ENCODE measurements at places on chromosomes 6 and 20.
A peak's percentile ranks its signal among the peaks of the same experiment; 100 is the strongest.

GRCh38 chr6:6590530-6590929 is 2.0 kb downstream of the LY86 start:
- DNase-seq, result no peak

DNA sequence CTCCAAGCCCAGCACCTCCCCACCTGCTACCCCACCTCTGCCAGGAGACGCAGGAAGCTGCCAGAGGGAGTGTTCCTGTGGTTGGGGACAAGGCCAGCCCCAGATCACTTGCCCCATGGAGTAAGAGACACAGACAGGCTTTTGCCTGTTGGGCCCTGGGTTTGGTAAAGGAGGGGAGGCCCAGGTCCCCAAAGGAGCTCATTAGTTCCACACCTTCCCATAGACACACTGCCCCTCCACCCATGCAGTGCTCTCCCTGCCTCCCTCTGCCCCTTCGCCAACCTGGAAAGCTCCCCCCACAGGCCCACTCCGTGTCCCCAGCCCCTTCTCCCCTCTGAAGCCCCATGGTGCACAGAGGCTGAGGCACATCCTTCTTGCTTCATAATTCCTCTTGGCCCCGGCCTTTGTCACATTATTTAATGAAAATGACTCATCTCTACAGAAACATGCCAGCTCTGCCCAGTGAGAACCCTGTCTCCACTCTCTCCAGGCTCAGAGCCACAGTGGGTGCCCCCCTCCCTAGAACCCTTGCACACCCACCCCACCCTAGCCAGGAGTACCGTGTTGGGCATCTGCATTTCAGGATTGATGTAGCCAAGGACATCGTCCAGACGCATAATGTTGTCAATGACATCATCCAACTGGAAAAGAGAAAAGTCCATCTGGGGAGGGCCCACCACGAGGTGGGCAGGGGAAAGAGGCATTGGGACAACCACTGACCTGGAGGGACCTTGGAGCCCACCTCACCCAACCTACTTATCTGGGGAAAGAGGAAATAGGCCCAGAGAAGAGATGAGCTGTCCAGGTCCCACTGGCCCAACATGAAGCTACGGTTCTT is 46.0 kb downstream of the TFEB start:
- no peak for DNase-seq

- no peak for DNase-seq
Observed at GRCh38 chr6:107062691-107063090, 34.7 kb downstream of the MTRES1 start.

- DNase-seq, result peak; percentile 76
Observed at GRCh38 chr6:149723771-149724417, 6.0 kb upstream of the LATS1 start.

GRCh38 chr6:129181001-129181400 is 298.1 kb downstream of the LAMA2 start:
- no peak for DNase-seq

DNA sequence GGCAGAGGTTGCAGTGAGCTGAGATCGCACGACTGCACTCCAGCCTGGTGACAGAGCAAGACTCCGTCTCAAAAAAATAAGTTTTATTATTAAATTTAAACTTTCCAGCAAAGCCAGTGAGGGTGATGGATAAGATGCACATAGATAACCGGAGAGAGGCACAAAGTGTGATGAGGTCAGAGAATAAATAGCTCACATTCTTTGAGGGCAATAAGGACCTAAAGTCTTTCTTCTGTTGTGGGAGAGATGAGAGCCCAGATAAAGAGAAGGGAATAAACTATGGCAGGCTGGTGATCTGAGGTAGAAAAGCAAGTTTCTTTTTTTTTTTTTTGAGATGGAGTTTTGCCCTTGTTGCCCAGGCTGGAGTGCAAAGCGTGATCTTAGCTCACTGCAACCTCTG is 20.6 kb upstream of the EZR start:
- DNase-seq, result no peak
